ENCODE measurements at places on chromosomes 4 and X.

GRCh38 chr4:65661471-65661870 lies 8.8 kb downstream of the EPHA5 start:
- no peak for DNase-seq

DNA sequence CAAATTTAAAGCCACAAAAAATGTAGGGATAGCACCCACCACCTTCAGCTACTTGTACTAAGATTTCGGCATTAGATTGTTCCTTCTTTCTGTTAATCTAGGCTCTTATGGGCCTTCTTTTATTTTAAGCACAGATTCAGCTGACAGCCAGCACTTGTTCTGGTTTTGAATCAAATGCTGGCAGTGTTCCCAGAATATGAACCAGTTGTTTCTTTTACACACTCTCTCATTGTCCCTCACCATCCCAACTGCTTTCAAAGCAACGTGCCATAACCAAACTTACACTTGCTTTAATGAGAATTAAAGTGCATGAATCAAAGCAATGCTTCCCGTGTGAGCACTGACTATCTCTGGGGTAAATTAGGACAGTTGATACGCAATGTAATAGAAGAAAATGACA lies 744.5 kb upstream of the FAM241A start:
- DNase-seq: no peak

DNA sequence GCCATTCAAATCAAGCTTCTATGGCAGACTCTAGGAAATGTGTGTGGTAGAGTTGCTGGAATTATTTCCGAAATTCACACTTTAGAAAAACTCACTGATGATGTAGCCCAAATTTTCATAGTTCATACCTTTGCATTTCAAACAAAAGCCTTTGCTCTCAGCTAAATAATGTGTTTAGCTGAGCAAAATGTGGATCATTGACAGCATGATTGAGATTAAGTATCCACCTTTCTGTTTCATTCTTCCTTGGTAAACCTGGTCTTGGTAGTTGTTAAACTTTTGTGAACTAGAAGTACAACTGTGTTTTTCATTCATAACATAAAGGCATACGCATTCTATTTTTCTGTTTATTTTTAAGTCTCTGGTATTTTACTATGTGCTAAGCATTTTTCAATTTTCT lies 7.2 kb downstream of the PCDH7 start:
- DNase-seq: no peak

DNA sequence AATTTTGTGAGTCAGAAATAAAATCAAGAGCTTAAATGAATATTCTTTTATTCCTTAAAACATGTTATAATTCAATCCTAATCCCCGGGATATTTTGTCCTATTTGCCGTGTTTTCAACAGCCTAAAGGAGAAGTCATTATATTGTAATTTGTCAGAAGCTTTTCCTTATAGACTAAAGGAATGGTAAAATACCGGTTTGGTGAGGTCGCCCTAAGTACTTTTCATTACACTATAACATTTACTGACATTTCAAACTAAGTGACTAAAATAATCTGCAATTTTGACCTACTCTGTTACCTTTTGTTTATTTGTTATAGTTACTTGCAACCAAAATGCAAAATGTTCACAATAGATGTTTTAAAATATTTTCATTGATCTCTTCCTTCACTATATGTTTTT lies 8.8 kb downstream of the DCLK2 start:
- DNase-seq: no peak

DNA sequence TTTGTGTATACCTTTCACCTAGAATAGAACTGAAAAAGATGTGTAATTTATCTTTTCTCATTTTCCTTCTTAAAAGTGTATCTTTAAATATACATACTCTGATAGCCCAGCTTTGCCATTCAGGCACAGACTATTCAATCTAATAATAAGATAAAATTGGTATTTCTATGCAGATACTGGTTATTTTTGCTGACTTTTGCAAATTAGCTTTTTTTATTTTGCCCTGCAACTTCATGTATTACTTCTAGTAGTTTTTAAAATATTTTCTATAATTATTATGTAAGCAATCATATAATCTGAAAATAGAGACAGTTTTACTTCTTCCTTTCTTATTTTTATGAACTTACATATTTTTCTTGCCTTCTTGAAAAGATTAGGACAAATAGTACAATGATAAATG lies 45.4 kb upstream of the FREM3 start:
- DNase-seq: no peak

DNA sequence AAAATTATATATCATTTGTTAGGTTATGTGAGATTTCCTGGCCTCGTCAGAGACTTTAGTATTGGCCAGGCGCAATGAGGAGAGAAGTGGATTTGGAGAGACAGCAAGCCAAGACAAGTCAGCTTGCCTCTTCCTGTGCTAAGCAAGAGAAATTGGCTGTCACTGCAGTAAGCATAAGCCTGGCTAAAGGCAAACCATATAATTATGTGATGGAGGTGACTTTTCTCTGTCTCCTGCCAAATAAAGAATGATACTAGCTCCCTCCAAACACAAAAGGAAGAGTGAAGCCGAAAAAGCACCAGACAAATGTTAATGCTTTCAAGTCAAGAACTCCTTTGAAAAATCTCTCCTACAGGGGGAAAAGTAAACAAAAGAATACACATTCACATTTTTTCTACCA lies 2246.0 kb downstream of the ARAP2 start:
- no peak for DNase-seq

DNA sequence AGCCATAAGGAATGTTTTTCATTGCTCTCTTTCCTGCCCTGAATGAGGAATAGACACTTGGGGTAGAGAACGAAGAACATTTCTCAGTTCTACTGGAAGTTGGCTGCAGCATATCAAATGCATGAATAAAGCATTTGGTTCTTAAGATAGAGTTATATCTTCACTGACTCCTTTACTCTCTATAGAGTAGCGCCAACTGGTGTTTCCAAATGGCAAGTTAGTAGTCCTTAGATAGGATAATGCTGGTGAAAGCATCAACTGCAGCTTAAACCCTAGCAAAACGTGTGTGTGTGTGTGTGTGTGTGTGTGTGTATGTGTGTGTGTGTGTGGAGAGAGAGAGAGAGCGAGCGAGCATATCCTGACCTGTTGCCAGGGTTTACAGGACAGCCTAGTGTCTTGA lies 62.2 kb upstream of the FRMPD4 start:
- no peak for DNase-seq

GRCh38 chr4:145440292-145441007 lies 41.2 kb upstream of the SMAD1 start:
- no peak for DNase-seq

- DNase-seq: no peak
Observed at GRCh38 chr4:74054483-74055047, 16.1 kb upstream of the CXCL3 start.

GRCh38 chr4:182826391-182826790 lies 90.8 kb downstream of the DCTD start:
- DNase-seq: no peak

GRCh38 chr4:95018785-95019184 lies 261.0 kb downstream of the BMPR1B start:
- no peak for DNase-seq

- DNase-seq: no peak
Observed at GRCh38 chrX:22575161-22575845, 302.6 kb downstream of the CBLL2 start.

DNA sequence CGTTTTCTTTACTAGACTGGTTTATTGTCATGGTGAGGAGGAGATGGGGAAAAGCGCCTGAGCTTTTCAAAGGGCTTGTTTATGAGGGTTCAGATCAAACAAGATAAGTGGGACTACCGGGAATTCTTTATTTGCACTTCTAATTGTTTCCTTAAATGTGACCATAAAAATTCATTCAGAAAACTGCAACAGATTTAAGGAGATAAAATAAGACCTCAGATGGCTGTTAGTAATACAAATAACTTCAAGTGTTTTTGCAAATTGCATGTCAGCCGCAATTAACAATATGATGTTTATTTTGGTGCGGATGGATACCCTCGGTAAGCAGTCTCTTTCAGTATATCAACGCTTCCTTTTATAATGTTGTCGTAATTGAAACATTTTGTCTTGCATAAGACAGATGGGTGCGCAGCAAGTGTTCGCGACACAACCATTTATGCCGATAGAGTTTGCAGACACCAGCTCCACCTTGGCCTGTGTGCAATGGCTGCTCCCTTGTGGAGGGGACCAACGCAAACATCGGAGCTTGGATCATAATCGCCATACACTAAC lies 151.0 kb downstream of the C4orf33 start:
- no peak for DNase-seq

- no peak for DNase-seq
Observed at GRCh38 chr4:129193357-129194100, 97.6 kb downstream of the C4orf33 start.

DNA sequence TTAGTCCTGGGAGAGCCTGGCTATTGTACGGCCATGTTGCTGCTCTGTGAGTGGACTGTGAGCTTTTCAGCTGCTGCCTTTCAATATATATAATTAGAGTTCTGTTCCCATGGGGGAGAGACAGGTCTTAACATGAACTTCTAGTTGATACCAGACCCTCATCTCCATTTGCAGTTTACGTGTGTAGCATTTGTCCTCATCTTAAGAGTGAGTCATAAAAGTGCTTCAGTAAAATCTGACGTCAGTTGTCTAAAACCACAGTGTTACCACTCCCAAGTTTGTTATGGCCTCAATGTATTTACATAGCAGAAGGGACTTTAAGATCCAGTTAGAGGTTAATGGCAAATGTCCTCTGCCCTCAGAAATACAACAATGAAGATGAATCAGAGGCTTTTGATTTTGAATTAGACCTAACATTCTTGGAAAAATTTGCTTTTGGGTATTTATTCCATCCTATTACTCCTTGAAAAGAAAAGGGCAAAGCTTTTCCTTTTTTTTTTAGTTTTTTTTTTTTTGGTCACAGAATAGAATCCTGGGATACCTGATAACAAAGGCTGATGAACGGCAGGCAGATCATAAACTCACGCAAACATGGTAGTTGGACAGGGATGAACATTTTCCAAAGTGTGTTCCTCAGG lies 38.6 kb downstream of the PHOX2B start:
- DNase-seq: no peak

- DNase-seq: no peak
Observed at GRCh38 chr4:184953421-184953945, 64.8 kb upstream of the HELT start.

DNA sequence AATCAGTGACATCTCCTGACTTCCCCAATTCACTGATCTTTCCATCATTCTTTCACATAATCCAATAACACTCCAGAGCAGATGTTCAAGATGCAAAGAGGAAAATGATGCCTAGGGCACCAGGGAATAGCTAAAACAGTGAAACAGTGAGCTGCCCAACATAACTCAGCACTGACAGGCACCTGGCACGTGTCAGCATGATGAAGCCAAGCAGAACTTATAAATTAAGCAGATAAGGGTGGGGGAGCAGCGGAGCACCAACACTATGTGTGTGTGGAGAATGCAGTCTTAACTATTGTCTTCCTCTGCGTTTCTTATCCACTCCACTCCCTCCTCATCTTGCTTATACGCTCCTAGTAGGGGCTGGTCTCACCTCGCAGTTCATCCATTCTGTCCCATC lies 89.4 kb downstream of the AMMECR1 start:
- DNase-seq: no peak

DNA sequence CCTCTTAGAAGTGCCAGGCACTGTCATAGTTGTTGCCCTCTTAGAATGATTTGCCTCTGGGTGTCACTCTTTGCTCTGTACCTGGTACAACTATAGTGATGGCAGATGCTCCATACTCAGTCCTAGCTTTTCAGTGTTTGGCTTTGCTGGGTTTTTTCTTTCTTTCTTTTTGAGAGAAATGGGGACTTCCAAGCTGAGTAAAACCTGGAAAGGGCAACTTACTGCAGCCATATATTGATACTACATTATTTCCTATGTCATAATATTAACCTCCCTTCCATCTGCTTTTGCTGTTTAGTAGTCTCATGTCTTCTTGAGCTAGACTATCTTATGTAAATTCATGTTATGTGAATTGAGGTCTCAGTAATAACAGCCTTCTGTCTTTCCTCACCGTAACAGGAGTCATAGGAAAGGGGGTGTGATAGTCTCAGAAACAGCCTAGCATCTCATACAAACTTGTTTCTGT lies 49.0 kb downstream of the NIPAL1 start:
- DNase-seq: no peak

DNA sequence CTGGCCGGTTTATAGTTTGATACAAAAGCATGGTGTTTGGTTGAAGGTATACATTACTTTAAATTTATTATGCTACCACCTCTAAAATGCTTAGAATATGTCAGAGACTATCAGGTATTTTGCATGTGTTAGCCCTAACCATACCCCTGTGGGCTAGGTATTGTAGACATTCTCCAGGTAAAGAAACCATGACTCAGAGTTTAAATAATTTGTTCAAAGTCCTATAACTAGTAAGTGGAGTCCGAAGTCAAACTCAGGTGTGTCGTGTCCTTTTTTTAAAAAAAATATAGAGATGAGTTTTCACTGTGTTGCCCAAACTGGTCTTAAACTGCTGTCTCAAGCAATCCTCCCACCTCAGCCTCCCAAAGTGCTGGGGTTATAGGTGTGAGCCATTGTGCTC lies 12.4 kb downstream of the LAP3 start:
- DNase-seq: no peak

DNA sequence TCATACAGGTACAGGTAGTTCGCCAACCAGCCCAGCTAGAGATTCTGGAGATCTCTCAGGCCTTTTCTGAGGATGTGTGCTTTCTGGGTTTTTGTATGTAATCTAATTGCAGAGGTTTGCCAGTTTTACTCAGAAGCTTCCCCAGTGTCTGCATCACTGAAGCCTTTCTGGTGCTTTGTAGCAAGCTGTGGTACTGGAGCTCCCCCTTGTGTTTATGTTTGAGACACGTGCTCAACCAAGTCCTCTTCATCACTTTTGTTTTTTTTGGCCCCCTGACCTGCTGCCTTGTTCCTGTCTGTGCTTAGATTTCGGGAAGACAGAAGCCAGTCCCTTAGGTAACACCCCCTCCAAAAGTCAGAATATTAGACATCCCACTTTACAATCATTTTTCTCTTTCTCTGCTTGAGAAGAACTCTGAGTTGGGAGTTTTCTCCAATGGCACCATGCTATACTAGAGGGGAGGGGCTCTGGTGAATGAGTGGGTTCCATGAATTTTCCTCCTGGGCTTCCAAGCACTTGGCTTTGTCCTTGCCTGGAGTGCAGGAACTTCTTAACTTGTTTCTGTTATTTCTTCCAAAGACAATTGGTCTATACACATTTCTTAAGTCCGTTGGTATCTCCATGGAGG lies 128.4 kb upstream of the TBC1D9 start:
- DNase-seq: no peak

GRCh38 chr4:40058121-40058520 lies 1.5 kb downstream of the N4BP2 start:
- DNase-seq: no peak

GRCh38 chr4:87920478-87920877 lies 55.0 kb upstream of the SPP1 start:
- no peak for DNase-seq

GRCh38 chrX:110408949-110409588 lies 50.4 kb downstream of the RTL9 start:
- DNase-seq: no peak

- DNase-seq: no peak
Observed at GRCh38 chr4:184351560-184352451, 122.5 kb downstream of the IRF2 start.

DNA sequence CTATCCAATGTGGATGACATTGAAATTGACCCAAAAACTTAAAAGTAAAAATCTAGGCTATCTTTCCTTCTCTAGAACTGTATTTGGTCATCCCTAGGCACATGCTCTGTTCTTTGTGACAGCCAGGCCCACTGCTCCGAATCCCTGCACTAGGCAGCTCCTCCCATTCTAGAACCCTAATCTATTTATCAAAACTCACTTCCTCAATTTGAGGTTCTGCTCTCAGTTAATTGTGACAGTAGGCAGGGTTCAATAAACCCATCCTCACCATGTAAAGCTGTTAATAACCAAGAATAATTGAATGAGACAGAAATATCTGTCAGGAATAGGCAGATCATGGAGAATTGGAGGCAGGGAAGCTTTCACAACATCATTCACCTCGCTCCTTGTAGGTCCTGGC lies 51.9 kb upstream of the IRF2 start:
- no peak for DNase-seq
